ENCODE measurements at places on chromosomes 16 and 17.
A peak's percentile ranks its signal among the peaks of the same experiment; 100 is the strongest.

DNA sequence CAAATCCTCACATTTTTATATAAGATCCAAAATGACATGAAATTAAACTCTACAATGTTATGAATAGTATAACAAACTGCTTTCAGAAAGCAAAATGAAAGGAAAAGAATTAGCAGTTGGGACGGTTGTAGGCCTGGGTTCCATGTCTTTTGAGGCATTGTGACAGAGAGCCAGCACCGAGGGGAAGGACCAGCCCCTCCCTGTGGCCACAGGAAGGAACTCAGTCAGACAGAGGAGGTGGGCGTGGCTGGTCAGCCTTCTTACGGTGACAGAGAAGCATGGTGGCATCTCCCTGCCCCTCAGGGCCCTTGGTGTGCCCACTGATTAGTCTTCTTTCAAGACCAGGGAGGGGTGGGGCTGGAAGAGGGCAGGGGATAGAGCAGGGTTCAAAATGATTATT is 5.7 kb downstream of the ZNF319 start:
- DNase-seq, result no peak

- DNase-seq, result no peak
Measured at GRCh38 chr16:3696425-3697218, 20.7 kb downstream of the TRAP1 start.

- DNase-seq, result no peak
Measured at GRCh38 chr16:65406116-65406515, 284.3 kb upstream of the CDH11 start.

DNA sequence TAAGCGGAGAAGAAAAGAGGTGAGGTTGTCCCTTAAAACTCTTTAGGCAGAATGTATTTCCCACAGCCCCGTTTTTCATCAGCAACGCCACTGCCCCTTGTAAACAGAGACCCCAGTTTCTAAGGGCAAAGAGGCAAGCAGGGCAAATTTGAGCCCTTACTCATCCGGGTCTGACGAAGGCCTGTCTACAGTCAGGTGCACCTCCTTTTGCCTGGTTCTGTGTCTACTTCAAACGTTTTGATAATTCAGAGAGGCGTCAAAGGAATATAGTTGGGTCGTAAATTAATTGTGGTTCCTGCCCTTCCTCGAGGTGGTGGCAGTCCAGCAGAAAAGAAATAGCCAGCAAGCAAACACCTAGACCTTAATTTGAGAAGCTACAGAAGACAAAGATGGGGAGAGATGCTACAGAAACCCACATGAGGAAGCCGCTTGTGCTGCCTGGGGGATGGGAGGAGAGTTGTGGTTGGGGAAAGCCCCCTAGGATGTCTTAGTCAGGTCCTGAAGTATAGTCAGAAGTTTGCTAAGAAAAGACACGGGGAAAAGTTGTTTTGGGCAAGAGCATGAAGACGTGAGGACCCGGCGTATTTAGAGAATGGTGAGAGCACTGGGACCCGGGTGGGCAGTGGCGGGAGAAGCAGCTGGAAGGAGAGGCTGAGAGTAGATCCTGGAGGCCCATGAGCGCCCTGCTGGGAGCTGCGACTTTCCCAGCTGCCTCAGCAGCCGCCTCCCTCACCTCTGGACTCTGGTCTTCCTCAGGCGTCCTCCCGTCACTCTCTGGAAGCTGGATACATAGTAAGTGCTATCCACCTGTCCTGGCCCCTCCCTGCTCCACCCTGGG is 2.4 kb downstream of the FBRS start:
- DNase-seq, result peak; percentile 44

DNA sequence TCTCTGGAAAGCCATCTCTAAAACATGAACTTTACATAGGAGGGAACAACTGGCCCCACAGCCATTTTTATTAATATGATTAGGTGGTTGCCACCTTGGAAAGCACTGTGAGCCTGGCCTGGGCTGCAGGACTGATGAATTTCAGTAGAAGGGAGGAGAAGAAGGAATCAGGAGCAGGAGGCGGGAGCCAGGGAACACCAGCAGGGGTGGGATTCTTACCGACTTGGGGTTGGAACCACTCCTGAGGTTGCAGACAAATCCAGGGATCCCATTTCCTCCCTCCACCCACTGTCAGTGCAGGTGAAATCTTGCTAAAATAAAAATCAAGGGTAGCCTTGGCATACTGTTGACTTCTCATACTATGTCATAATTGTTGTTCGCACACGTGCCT is 16.9 kb upstream of the MAP3K14 start:
- DNase-seq, result no peak

- no peak for DNase-seq
Measured at GRCh38 chr17:81150377-81151077, 14.8 kb upstream of the PVALEF start.

GRCh38 chr17:71809537-71809936 is 311.3 kb upstream of the SOX9 start:
- no peak for DNase-seq

GRCh38 chr17:28334666-28335200 is 539 bp downstream of the IFT20 start:
- no peak for DNase-seq

DNA sequence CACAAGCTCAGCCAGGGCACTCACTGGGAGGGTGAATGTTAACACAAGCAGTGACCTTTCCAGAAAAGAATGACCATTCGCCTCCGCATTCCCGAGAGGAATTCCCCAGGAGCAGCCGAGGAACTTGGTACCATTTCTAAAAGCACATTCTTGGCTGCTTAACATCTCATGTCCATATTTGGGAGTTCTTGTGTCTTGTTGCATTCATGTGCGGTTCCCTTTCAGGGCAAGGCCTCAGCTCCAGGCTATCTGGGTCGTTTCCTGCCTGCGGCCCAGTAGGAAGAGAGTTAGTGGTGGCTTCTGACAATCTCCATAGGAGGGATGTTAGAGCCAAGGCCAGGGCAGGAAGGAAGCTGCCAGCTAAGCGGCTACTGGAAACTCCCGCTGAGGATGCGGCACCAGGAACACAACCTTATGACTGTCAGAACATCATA is 27.8 kb upstream of the MEAK7 start:
- DNase-seq, result no peak

- DNase-seq, result no peak
Measured at GRCh38 chr16:47984669-47985068, 171.1 kb downstream of the ABCC12 start.

- DNase-seq, result no peak
Measured at GRCh38 chr17:74332017-74332650, 6.1 kb downstream of the KIF19 start.

DNA sequence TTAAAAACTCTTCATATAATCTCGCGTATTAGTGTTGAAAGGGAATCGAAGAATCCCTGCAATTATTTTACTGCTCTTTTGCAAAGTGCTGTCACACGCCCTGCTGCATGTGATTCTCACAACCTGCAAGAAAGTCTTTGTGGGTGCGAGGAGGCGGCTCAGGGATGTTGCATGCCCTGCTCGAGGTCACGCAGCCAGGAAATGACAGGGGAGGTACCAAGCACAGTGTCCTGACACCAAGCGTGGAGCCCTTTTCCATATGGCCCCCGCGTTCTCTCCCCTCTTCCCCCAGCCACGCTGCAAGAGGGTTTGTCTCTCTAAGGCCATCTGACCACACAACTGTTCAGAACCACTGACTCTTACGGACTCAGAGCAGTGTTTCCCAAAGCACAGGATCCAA is 37.6 kb downstream of the OR3A1 start:
- no peak for DNase-seq

- no peak for DNase-seq
Measured at GRCh38 chr16:75416904-75417565, 16.3 kb downstream of the CFDP1 start.

DNA sequence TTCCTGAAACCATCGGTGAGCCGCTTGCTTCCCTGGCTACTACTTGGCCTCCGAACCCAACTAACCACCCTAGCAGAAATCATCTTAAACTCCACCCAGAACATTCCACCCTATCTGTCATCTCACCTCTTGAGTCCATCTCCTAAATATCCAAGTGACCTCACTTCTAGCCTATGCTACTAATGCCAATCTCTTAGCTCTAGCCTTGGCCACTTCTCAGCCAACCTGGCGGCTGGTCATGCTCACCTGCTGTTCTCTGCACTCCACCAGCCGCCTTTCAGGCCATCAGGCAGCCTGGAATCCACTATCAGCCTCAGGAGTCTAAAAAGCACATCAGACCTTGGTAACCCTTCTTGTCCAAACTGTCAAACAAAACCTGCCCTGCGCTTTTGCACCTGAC is 11.9 kb upstream of the CYTH1 start:
- DNase-seq, result no peak

GRCh38 chr16:2236337-2237101 is at the start of gene DNASE1L2:
Gene DNASE1L2, plus strand, starts transcription at chr16:2236444. Its CDS starts 373 bp downstream, at chr16:2236817.
- no peak for DNase-seq

GRCh38 chr16:13997933-13998332 is 73.2 kb upstream of the MRTFB start:
- no peak for DNase-seq

- no peak for DNase-seq
Measured at GRCh38 chr17:30256756-30257506, 21.4 kb upstream of the SLC6A4 start.

DNA sequence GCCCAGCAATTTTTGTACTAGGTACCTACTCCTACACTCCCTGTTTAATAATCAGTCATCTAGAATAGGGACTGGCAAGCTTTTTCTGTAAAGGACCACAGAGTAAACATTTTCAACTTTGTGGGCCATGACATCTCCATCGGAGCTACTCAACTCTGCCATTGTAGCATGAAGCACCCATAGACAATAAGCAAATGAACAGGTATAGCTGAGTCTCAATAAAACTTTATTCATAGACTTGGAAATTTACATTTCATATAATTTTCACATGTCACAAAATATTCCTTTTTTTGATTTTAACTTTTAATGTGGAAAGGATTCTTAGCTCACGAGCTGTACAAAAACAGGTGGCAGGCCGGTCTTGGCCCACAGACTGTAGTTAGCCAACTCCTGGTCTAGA is 345.8 kb downstream of the SOX9 start:
- no peak for DNase-seq

GRCh38 chr16:58970775-58971174 is 236.7 kb upstream of the GOT2 start:
- DNase-seq, result no peak

DNA sequence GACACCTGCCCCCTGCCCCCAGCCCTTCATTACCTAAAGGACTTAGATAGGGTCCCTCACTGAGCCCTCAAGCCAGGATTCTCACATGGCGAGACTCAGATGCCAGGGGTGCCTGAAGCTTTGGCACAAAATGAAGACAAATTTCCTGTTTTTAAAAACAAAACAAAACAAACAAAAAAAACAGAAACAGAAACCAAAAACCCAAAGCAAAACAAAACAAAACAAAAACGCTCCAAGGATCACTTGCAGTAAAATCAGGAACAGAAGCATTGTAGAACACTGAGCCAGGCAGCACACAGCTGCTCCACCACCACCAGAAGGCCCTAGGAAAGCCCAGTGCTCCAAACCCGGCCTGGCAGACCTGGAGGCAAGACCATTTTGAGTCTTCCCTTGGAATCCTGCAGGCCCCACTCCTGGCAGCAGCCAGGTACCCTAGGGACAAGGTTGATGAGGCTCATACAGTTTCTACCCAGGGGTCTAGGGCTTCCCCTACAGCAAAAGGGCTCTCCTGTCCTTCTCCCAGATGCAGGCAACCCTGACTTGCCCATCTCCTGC is 20.8 kb downstream of the MYO18A start:
- no peak for DNase-seq
